ENCODE measurements at places on chromosomes 4 and X. TPM values are rescaled to one million over a fixed set of nuclear protein-coding genes. Genes with fewer than 3 reads are reported as not detected.

SPANXN3 gene
- not detected for total RNA-seq

CLGN gene
- not detected for total RNA-seq

MAGEA8 gene
- not detected for total RNA-seq

PPP1R3F gene
- total RNA-seq: 9.2 TPM

YY2 gene
- total RNA-seq: 4.7 TPM

CT45A1 gene
- total RNA-seq: not detected

GRCh38 chr4:75561789-75562188, 5.9 kb downstream of the ODAPH start:
- no peak overlapping the region for H3K27ac ChIP-seq
- DNase-seq: no peak
- no peak overlapping the region for H3K4me3 ChIP-seq

DNA sequence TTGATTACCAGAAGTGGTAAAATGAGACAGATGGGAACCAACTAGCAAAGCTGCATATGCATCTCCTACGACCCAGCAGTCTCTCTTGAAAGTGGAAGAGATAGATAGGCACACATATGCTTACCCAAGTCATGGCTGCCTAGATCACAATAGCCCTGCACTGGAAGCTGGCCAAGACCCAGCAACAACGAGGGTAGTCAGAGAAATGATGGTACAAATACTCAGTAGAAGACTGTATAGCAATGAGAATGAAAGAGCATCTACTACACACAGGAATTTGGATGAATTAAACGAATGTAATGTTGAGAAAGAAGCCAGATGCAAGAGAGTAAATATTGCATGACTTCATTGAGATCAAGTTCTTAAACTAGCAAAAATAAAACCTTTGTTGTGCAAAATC, 100.3 kb upstream of the FAT1 start:
- no peak for DNase-seq
- H3K27ac ChIP-seq: no peak overlapping the region
- no peaks in the 10 kb centered on the region for H3K36me3 ChIP-seq
- peaks cover 34% of the 10 kb centered on the region for H3K4me1 ChIP-seq

GRCh38 chrX:24423960-24424359, 41.1 kb upstream of the PDK3 start:
- no peak overlapping the region for H3K27ac ChIP-seq
- no peak overlapping the region for H3K4me3 ChIP-seq
- peaks cover 3% of the 10 kb centered on the region for H3K4me1 ChIP-seq
- no peak for DNase-seq
- H3K36me3 ChIP-seq: no peaks in the 10 kb centered on the region

DNA sequence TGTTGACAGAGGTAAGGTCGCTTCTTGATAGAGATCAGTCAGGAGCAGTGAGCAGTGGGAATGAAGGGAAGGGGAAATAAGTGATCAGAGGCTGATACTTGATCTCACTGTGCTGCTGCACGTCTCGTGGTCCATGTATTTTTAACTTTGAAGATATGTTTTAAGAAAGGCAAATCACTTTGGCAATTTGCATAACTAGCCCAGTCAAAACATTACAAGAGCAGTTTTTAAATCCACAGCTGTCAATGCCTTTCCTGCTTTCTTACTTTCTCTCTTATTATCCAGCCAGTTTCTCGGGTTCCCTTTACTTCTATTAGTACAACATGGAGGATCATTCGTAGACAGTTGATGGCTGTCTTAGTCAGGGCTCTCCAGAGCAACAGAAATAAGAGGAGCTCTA, 472.8 kb downstream of the TMA16 start:
- peaks cover 5% of the 10 kb centered on the region for H3K27me3 ChIP-seq
- no peak overlapping the region for H3K4me3 ChIP-seq
- no peak for DNase-seq

GRCh38 chr4:54992266-54992665, 133.1 kb downstream of the KDR start:
- H3K27ac ChIP-seq: no peak overlapping the region
- no peaks in the 10 kb centered on the region for H3K4me1 ChIP-seq
- DNase-seq: no peak
- H3K4me3 ChIP-seq: no peak overlapping the region
- H3K36me3 ChIP-seq: peaks cover 5% of the 10 kb centered on the region
- H3K27me3 ChIP-seq: peaks cover 58% of the 10 kb centered on the region

DNA sequence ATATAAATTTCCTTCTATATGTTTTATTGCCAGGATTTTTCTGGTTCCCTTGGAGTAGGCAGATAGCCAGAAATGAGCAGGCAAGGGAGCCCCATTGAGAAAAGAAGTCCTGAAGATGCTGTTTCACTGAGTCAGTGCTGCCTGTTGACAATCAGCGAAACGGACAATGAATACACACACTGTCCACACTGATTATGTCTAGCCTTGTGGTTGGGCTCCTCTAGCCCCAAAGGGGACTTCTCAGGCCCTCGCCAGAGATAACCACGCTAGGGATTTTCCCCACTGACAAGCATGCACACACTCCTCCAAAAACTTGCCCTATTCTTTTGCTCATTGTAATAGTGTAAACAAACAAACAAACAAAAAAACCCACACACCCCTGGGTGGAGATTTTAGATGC, 369.3 kb downstream of the DMD start:
- H3K4me3 ChIP-seq: no peak overlapping the region
- H3K4me1 ChIP-seq: no peaks in the 10 kb centered on the region
- no peak for DNase-seq
- H3K36me3 ChIP-seq: no peaks in the 10 kb centered on the region
- no peaks in the 10 kb centered on the region for H3K27me3 ChIP-seq
- no peak overlapping the region for H3K27ac ChIP-seq

DNA sequence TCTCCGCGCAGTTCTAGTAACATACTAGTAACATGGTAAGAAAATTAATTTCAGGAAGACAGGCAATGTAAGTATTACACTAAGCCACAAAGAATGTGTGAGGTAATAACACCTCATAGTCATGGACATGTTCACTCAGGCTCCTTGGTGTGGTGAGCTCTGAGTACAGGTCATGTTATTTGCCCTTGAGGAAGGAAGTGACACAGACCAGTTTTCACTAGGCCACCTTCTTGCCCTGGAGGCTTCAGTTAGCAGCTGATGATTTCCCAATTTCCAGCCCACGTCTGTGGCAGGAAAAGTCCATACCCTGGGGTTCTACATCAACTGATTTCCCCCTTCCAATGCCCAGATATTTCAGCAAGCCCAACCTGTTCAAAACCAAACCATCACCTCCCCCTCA, 6.7 kb downstream of the APOO start:
- peaks cover 37% of the 10 kb centered on the region for H3K4me1 ChIP-seq
- H3K27ac ChIP-seq: no peak overlapping the region
- no peak overlapping the region for H3K4me3 ChIP-seq
- H3K27me3 ChIP-seq: no peaks in the 10 kb centered on the region
- no peak for DNase-seq

DNA sequence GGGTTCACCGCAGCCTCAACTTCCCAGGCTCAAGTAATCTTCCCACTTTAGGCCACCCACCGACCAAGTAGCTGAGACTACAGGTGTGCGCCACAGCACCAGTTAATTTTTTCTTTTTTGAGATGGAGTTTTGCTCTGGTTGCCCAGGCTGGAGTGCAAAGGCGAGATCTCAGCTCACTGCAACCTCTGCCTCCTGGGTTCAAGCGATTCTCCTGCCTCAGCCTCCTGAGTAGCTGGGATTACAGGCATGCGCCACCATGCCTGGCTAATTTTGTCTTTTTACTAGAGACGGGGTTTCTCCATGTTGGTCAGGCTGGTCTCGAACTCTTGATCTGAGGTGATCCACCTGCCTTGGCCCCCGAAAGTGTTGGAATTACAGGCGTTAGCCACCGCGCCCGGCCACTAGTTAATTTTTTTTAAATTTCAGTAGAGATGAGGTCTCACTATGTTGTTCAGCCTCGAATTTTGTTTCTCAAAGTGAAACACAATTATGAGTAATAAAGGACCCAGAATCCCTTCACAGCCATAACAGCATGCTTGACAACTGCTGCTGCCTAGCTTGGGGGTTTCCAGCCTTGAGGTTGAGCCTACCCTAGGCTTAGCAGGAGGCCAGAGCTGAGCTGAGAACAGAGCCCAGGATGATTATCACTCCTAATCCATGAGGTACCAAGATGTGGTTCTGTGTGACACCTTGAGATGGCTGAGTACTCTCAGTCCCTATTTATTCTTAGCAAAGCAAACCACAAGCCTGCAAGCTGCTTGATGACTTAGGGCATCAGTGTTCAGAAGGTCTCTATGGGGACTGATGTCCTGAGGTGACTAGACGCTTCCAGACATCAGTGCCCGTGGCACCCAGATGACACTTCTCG, 41.6 kb upstream of the NKRF start:
- H3K27me3 ChIP-seq: no peaks in the 10 kb centered on the region
- H3K4me3 ChIP-seq: no peak overlapping the region

GRCh38 chr4:140469791-140470733, 28.0 kb downstream of the MGAT4D start:
- H3K27ac ChIP-seq: no peak overlapping the region
- DNase-seq: no peak
- H3K36me3 ChIP-seq: no peaks in the 10 kb centered on the region
- no peak overlapping the region for H3K4me3 ChIP-seq
- peaks cover 71% of the 10 kb centered on the region for H3K27me3 ChIP-seq
- no peaks in the 10 kb centered on the region for H3K4me1 ChIP-seq

- H3K36me3 ChIP-seq: peaks cover 11% of the 10 kb centered on the region
- no peak for DNase-seq
- H3K27ac ChIP-seq: no peak overlapping the region
- H3K4me3 ChIP-seq: no peak overlapping the region
These were observed 11.0 kb downstream of the SRD5A3 start for GRCh38 chr4:55356991-55357461.
